T-cell (primary cell): ENCODE measurements at places on chromosomes 1 and 21.

- no peak for DNase-seq
These were observed 2.2 kb downstream of the DEGS1 start for GRCh38 chr1:224185208-224185607.

GRCh38 chr1:29410476-29410875, 174.2 kb downstream of the PTPRU start:
- no peak for DNase-seq

DNA sequence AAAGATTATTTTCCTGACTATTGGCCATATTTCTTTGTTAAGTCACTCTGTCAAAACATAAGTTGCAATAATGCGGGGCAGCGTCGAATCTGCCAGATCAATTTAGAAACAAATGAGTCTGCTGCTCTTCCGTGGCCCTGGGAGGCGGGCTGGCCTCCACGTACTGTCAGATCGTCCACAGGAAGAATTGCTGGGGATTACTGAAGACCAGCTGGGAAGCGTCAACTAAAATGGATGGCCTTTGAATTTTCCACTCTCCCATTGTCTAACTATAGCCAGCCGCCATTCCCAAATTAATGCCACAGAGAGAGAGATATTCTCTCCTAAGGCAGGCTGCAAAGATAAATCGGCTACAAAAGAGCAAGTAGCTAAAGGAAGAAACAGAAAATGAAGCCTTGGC, 560.2 kb downstream of the SMYD3 start:
- DNase-seq = no peak

- DNase-seq = no peak
These were observed 82.8 kb downstream of the MIS18A start for GRCh38 chr21:32196001-32196400.

DNA sequence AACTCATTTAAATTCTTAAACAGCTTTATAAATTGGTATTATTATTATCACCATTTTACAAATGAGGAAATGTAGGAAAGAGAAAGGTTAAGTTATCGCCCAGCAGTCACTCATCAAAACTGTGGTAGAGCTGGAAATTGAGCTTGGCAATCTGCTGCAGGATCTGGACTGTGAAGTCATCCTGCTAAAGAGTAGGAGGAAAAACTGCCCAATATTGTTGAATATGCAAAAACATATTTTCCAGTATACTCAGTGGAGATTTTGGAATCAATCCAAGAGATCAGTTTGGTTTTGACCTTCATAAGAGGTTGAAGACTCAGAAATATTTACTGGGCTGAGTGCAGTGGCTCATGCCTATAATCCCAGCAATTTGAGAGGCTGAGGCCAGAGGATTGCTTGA, 16.9 kb upstream of the RC3H1 start:
- no peak for DNase-seq

DNA sequence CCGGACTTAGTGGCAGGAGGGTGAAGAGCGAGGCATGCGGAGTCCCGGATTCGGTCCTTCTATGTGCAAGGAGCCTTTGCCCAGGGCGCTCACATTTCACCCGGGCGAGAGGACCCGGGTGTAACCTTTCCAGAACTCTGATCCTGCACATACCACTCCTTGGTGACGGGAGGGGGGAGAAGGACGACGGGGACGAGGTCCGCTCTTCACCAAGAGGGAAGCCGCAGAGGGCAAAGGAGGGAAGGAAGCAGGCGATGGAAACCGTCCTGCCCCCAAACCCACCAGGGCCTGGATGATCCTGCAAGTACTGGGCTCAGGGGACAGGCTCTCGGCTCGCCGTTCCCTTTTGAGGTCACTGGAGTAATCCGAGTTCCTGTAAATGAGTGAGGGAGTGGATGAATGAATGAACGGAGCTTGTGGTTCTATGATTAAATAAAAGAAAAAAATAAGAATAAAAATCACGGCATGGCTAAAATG, 993 bp downstream of the SYPL2 start:
- no peak for DNase-seq

GRCh38 chr1:234899730-234900072, 228.9 kb downstream of the TOMM20 start:
- DNase-seq = no peak

- no peak for DNase-seq
These were observed 7.0 kb upstream of the HEYL start for GRCh38 chr1:39646232-39647081.

- DNase-seq = no peak
These were observed 36.4 kb downstream of the TTC39A start for GRCh38 chr1:51293898-51294515.

DNA sequence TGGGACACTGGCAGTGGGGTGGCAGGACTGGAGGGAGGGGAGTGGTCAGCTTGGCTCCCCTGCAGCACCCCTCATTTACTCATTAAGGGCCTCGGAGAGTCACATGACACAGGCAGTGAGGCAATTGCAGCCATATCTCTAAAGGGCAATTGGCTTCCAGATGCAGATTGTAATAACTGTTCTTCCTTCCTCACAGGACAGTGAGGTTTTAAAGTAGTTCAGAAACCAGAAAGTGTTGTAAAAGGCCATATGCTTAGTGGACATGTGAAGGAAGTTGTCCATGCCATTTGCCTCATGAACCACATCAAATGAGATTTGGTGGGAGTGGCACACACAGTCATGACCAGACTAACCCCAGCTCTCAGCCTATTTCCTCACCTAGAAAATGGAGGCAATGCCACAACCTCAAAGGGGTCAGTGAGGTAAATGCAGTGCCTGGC, 11.1 kb downstream of the MTX1 start:
- no peak for DNase-seq

GRCh38 chr1:27233667-27234048, 774 bp upstream of the WDTC1 start:
- DNase-seq = peak; percentile 36

- no peak for DNase-seq
These were observed 2.2 kb downstream of the NUAK2 start for GRCh38 chr1:205319081-205320018.

GRCh38 chr21:18387994-18388393, 15.6 kb downstream of the TMPRSS15 start:
- no peak for DNase-seq

- DNase-seq = no peak
These were observed 12.2 kb upstream of the S100A7A start for GRCh38 chr1:153404086-153404635.

DNA sequence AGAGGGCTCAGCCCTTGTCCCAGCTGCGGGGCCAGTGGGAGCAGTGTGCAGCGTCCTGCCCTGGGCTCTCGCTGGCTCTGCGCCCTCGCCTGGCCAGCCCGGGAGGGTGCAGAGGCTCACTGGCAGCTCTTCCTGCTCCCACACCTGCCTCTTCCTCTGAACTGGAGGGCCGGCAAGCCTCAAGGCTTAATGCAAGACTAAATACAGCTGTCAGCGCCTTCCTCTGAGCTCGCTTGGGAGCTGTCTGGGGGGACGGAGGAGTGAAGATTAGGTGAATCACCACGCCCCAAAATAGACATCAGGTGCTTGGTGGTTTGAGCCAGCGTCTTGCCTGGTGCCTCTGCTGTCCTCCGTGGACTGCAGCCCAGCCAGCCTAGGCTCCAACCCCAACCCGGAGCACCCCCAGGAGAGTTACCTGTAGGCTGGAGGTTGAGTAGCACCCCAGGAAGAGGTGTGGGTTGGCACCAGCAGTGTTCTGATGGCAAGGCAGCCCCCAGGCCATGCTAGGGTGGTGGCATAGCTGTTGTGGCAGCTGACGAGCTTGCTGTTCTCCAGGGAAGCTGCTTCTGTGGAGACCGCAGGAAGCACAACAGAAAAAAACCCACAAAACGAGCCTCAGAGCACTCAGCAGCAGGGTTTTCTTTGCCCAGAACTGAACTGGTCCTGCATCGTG, 36.9 kb downstream of the UMODL1 start:
- no peak for DNase-seq

GRCh38 chr1:25825605-25826004, 5.9 kb downstream of the MTFR1L start:
- no peak for DNase-seq

- no peak for DNase-seq
These were observed 27.3 kb downstream of the OPTC start for GRCh38 chr1:203521074-203521794.

- no peak for DNase-seq
These were observed 147.4 kb upstream of the NRIP1 start for GRCh38 chr21:15212206-15212605.

GRCh38 chr1:111441573-111442192, 7.4 kb downstream of the WDR77 start:
- peak; percentile 70 for DNase-seq

GRCh38 chr1:228358039-228358763, 48.4 kb downstream of the TRIM11 start:
- no peak for DNase-seq
